ENCODE measurements at places on chromosomes 12 and 14. TPM values are rescaled to one million over a fixed set of nuclear protein-coding genes. Genes with fewer than 3 reads are reported as not detected.

The C12orf54 gene
- total RNA-seq = not detected

GRCh38 chr12:48894271-48894670, 28.6 kb upstream of the RND1 start:
- no peak for DNase-seq

GRCh38 chr12:7061138-7061537, 620 bp downstream of the C1S start:
- DNase-seq = no peak

DNA sequence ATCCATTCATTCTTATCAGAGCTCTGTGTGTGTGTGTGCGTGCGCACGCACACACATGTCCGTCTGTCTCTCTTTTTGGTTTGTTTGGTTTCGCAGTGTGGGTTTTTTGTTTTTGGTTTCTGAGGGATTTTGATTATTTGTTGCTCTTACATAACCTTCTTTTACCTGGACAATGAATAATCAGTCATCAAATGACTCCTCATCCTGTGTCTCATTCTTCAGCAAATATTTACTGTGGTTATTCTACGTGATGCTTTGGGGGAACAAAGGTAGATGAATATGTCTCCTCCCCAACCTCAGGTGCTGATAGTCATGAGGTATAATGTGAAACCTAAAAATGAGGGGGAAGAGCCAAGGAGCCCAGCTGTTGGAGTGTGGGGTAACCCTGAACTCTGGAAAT, 92.4 kb downstream of the SAMD4A start:
- DNase-seq = no peak

DNA sequence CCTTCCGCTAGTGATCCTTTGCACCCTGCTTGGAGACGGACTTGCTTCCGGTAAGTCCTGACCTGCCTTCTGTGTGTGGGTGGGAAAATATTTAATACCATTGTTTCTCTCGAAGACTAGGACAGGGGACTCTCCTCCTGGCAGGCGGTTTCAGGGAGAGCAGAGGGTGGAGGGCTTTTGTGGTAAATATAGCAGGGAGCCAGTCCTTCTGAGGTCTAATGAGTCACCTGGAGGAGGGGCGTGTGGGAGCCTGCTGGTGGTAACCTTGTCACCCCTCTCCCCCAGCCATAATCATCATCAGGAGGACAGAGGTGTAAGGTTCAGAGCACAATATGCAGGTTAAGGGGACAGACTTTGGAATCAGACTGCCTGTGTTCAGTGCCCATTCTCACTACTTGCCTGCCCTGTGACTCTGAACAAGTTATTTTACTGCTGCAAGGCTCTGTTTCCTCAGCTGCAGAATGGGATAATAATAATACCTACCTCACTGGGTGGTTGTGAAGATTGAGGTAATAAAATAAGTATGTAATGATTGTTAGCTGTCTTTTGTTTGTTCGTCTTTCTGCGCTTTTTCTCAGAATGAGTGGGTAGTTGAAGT, 47.4 kb downstream of the SUSD6 start:
- no peak for DNase-seq

- DNase-seq = no peak
These were observed 274.9 kb upstream of the DIO3 start for GRCh38 chr14:101286271-101287018.

All from pancreas (tissue), 10 donors.